ENCODE measurements at places on chromosomes 13 and 19.

DNA sequence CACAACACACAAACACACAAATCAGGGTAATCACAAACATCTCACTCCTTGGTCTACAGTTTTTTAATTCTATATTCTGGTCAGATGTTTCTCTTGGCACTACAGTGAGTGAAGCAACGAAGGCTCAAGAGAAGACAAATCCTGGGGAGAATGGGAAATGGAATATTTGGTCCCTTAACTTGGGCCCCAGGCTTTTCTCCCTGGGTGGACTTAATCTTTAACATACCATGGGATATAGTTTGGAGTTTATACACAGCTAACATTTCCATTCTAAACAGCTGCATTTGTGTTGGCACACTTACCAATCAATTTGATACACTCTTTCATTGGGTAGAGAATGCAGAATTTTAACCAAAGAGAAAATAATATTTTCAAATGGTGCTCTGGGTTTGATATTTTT lies 1132.6 kb upstream of the SLC10A2 start:
- no peak for DNase-seq

DNA sequence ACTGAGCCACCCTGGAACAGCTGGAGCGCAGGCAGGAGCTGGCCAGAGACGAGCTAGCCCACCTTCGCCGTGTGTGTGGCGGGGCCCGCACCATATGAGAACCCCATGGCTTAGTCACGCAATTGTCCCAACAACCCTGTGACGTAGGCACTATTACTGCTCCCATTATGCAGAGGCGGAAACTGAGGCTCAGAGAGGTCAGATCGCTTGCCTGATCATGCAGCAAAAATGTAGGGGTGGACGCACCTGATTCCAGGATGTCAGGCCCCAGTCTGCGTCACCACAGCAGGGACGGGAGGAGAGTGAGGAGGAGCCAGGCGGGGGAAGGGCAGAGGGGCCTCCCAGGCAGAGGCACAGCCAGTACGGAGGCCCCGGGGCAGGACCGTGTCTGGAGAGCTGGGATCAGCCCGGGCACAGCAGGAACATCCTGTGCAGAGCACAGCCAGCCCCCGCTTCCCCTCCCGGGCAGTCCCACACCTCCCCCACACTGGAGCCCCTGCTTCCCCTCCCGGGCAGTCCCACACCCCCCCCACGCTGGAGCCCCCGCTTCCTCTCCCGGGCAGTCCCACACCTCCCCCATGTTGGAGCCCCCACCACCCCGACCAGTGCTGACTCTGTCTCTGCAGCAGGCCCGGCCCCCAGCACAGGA lies 16.7 kb downstream of the PIP5K1C start:
- DNase-seq, result no peak

DNA sequence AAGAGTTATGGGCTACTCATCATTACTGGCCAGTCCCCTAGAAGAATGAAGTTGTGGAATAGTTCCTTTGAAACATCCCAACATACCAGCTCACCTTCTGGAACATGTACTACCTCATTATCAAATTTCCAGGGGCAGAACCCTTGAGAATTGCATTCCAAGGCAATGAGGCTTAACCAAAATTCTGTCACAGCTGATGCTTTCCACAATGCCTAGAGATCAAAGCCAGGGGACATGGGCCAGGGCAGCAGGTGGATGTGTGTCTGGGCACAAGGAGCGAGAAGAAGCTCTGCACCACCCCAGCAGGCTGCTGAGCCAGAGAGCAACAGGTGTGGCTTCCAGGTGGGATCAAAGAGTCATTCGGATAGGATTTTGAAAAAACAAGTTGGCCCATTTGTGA lies 362.1 kb downstream of the EFNB2 start:
- DNase-seq, result no peak

DNA sequence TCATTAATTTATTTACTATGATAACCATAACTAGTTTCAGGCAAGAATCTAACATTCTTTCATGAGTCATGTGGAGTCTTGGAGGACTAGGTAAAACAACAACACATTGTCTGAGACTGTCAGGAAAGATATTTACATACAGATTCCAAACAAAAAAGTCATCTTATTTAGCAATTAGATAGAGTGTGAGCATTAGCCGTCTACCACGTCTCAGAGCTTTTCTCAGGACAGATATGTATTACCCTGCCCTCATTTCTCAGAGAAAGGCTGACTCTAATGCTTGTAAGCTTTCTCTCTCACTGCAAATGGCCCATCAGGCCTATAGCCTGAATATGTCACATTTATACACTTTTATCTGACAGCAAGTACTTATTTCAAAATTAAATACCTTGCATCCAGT lies 312.1 kb upstream of the PCDH20 start:
- DNase-seq, result no peak

DNA sequence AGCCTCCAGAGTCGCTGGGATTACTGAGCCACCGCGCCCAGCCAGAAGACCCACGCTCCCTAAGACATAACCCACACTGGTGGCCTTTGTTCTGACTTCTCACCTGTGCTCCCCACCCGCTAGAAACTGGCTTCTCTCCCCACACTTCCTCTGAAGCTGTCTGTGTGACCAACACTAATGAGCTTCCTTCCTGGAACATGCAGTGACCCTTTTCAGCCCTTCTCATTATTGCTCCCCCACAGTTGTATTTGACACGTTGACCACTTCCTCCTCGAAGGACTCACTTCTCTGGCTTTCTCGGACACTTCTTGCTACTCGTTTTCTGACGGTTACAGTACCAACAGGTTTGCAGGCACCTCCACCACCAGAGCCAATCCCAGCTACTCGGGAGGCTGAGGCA lies 10.9 kb downstream of the NCR1 start:
- no peak for DNase-seq
